ENCODE measurements at places on chromosomes 1 and 21. TPM values are rescaled to one million over a fixed set of nuclear protein-coding genes. Genes with fewer than 3 reads are reported as not detected.

DNA sequence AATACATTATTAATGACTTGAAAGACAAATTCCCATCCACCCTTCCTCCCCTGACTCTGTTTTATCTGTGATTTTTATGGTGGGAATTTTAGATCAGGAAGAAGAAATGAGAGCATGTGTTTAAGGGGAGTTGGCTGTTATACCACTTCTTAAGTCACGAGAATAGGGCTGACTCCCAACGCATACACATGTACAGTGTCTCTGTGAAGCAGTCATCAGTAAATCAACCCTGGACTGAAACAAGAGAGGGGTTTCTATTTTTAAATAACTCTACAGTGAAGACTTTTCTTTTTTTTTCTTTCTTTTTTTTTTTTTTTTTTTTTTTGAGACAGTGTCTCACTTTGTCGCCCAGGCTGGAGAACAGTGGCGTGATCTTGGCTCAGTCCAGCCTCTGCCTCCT lies 106.1 kb downstream of the LBR start:
- no peak for DNase-seq

- DNase-seq: no peak
Observed at GRCh38 chr1:2119886-2120285, 69.7 kb downstream of the PRKCZ start.

DNA sequence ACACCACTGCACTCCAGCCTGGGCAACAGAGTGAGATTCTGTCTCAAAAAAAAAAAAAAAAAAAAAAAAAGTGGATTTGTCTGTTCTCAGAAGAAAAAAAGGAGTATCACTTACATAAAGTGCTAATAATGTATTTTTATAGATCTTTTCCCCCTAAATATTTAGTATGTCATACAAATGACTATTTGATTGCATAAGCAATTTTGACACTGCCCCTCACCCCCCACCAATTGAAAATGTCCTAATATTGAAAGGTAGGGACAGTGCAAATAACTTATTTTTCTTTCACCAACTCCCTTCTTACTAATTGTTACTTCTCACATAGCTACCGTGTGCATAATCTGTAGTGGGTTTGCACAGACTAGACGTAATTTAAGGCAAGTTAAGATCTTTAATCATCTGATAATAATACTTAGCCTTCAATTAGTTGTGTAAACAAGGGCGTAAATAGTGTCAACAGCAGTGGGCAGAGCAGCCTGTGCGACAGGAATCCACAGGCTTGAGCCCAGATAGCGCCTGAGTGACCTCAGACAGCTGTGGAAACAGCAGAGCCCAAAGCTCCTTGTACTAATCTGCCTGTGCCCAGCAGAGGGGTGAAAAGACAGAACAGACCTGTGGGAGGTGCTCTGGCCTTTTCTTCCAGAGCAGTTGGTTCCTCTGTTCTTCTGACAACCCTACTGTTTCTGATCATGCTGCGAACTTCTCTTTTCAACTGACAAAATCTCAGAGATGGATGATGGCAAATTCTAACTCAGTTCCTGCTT lies 4.5 kb upstream of the IER5 start:
- no peak for DNase-seq

DNA sequence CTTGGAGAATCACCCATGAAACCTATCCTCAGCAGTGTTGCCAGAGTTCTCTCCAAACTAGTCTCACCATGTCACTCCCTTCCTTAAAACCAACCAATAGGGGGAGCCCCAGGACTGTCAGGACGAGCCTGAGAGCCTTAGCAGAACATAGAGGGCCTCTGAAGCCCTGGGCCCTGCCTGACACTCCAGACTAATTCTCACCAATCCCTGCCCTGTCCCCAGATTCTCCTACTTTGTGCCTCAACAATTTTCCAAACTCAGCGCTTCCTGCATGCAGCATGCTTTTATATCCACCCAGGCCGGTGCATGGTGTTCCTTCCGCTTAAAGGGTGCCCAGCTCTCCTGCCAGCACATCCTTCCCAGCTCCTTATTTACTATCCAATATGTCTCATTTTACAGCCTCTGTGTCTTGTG lies 42.7 kb downstream of the HSD3B1 start:
- peak; percentile 40 for DNase-seq

GRCh38 chr1:6454856-6455751 lies 10.9 kb downstream of the TNFRSF25 start:
- no peak for DNase-seq

- no peak for DNase-seq
Observed at GRCh38 chr1:230747890-230748800, 957 bp downstream of the CAPN9 start.

- no peak for DNase-seq
Observed at GRCh38 chr21:37891972-37892371, 24.3 kb downstream of the KCNJ6 start.

DNA sequence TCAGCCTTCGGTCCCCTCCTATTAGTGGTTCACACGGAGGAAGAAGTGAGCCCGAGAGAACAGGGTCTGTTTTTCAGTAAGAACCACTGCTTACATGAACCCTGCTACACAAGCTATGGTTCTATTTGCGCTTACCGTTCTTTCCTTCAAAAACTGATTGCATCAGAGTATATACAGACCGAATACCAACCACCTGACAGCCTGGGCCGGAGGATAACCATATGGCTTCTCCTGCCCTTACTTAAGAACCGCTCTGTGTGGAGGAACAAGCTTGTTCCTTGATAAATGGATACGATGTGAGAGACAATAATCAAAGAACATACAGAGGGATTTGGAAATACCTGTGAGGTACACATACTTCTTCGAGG lies 1.1 kb upstream of the KCNT2 start:
- no peak for DNase-seq

- no peak for DNase-seq
Observed at GRCh38 chr1:22410928-22411495, 40.6 kb upstream of the ZBTB40 start.

DNA sequence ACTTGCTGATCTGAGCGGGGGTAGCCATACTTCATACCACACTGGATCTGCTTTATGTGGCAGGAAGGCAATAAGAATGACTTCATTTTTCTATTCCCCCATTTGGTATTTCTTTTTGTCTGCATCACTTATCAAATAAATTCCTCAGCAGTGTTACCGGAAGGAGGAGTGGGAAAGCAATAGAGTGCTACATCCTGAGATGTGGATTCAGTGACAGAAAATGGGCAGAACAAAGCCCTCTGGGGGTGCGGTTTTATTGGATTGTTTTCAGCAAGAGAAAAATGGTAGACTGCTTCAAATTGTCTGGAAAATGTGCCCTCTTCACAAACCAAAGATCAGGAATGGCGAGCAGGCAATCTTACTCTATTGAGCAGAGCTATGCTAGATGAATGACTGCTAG lies 751.9 kb upstream of the NEGR1 start:
- no peak for DNase-seq

DNA sequence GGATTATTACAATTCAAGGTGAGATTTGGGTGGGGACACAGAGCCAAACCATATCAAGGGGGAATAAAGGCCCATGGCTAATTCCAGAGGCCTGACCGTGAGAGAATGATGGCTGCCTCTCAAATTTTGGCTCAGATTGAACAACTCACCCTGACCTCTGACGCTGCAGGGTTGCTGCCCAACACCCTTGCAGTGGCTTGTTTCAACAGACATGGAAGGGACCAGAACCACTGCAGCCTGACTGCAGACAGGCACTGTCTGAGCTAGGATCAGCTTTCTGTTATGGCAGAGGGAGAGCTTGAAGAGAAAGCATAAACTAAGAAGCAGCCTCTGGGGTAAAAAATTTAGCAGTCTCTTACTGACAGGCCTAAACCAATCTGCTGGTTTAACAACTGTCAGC lies 90.2 kb upstream of the GADD45A start:
- DNase-seq: no peak

- no peak for DNase-seq
Observed at GRCh38 chr1:223034270-223034798, 108.7 kb downstream of the TLR5 start.

DNA sequence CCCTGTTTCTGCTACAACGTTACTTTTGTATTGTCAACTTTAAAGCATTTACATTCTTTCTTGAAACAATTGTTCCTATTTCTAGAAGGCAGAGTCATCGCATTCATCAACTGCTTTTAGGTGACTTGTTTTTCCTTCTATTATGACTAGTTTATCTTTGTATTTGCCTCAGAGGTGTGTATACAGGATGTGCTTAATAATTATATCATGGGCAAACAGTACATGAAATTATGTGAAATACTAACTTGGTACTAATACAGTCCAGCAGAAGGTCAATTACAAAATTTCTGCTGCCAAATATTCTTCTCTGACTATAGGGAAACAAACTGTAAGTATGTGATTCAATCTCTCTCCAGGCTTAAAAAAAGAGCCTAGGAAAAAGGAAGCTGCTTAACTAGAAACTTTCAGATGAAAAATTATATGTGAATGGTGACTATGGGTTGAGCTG lies 101.6 kb downstream of the C4BPA start:
- DNase-seq: no peak

DDR2 gene
- total RNA-seq: 7.5 TPM

PROX1 gene
- total RNA-seq: 14.8 TPM

CFAP45 gene
- total RNA-seq: 0.47 TPM

C1orf94 gene
- total RNA-seq: 0.31 TPM

USP33 gene
- 271 TPM for total RNA-seq

CFHR4 gene
- 0.31 TPM for total RNA-seq

S100A16 gene
- 13.3 TPM for total RNA-seq

EPHA10 gene
- total RNA-seq: 10.1 TPM

LRRC3 gene
- 4.8 TPM for total RNA-seq

COL8A2 gene
- 1.1 TPM for total RNA-seq

A3GALT2 gene
- total RNA-seq: not detected

ESRRG gene
- 6.9 TPM for total RNA-seq
